NCI-H460 (cell line): ENCODE measurements at places on chromosomes 11 and 22. TPM values are rescaled to one million over a fixed set of nuclear protein-coding genes. Genes with fewer than 3 reads are reported as not detected.

DNA sequence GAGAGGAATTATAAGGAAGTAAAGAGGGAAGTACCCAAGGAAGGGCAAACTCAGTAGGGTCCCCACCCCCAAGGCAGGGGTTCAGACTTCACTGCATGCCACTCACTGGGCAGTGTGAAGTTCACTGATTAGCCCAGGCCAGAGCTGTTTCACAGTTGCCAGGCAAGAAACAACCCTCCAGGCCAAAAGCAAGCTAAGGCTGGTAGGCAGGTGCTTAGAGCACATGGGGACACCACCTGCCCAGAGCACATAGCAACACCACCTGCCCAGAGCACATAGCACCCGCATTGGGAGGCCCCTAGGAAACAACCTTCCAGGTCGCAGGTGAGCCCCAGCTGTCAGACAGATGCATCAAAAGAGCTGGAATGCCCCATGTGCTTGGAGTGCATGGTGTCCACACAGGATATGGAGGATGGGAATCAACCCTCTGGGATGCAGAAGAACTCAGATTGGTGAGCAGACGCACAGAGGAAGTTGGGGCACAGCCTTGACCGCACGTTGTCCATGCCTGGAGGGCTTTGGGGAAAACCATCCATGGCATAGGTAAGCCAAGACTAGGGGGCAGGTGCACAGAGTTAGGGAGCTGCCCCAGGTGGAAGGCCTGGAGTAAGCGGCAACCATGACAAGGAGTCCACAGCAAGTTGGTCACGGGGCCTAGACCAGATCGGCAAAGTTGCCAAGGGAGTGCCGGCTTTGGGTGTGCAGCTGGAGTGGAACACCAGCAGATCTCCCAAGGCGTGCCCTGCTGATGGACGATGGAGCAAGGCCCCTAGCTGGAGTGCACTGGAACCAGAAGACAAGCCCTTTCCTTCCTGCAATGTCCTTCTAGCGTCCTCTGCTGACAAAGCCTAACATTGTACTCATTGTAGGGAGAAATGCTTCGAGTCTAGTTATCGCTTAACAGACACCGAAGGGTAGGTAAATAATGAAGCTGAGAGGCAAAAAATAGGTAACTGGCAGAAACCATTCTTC is 7.8 kb upstream of the TMEM216 start:
- no peak for DNase-seq

Gene B4GALNT4
- total RNA-seq: 8.1 and 8.6 TPM in 2 replicates

DNA sequence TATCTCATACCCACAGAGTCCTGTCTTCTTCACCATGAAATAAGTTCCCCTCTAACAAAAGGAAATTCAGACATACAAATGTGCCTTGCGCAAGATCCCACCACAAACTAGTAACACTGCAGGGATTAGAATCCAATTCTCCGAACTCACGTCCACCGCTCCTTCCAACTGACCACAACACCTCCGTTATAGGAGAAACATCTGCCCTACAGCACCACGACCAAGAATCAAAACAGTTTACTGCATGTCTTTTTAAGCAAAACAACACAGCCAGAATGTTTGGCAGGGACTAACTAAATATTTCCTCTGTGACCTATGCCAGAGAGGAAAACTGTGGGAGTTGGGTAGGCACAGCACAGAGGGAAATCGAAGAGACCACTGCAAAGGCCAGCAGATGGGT is 72.7 kb upstream of the AKIP1 start:
- no peak for DNase-seq

DNA sequence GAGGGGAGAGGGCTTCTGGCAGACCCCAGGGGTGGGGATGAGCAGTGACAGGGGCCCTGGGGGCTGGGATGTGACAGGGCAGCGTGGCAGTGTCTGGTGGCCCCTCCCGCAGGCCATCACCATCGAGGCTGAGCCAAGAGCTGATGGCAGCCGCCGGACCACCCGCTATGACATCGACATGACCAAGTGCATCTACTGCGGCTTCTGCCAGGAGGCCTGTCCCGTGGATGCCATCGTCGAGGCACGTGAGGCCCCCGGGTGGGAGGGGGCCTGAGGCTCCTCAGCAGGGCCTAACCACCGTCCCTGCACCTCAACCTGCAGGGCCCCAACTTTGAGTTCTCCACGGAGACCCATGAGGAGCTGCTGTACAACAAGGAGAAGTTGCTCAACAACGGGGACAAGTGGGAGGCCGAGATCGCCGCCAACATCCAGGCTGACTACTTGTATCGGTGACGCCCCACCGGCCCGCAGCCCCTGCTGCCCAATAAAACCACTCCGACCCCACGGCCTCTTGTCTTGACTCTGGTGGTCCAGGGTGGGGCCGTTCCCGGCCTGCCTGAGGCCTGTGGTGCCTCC is 2.6 kb upstream of the TCIRG1 start:
- no peak for DNase-seq

Gene FHIP1B
- total RNA-seq: 11.7 and 15.3 TPM in 2 replicates

Gene LRRN4CL
- 0.02 TPM in 1 of 2 replicates, not detected in the other for total RNA-seq
